Placental pericyte (primary cell): ENCODE measurements at places on chromosomes 6 and 20. TPM values are rescaled to one million over a fixed set of nuclear protein-coding genes. Genes with fewer than 3 reads are reported as not detected.

Gene CST2
- total RNA-seq: 0.57 TPM in 1 of 2 replicates, not detected in the other

Gene OVOL2
- not detected in 2 replicates for total RNA-seq

Gene ID4
- 1.5 and 3.6 TPM in 2 replicates for total RNA-seq

Gene NR2E1
- total RNA-seq: not detected in 2 replicates

Gene MKKS
- total RNA-seq: 5.3 and 7.9 TPM in 2 replicates

Gene E2F1
- total RNA-seq: 0.66 and 19.8 TPM in 2 replicates

Gene LY6G6C
- not detected in 2 replicates for total RNA-seq

Gene SUPT3H
- total RNA-seq: 8.4 and 12.5 TPM in 2 replicates

Gene CMTR1
- 38.2 and 39.0 TPM in 2 replicates for total RNA-seq

Gene MROH8
- total RNA-seq: 1.7 and 7.9 TPM in 2 replicates

Gene C6orf58
- not detected in 2 replicates for total RNA-seq

Gene FAM209B
- total RNA-seq: not detected in 2 replicates

Gene KHDC1L
- total RNA-seq: 0.44 TPM in 1 of 2 replicates, not detected in the other

Gene OLIG3
- total RNA-seq: not detected in 2 replicates

Gene LPA
- total RNA-seq: not detected in 2 replicates

Gene PGC
- total RNA-seq: not detected in 2 replicates

Gene DAAM2
- total RNA-seq: under 0.01 and 2.3 TPM in 2 replicates

Gene SLC17A3
- not detected in 2 replicates for total RNA-seq

Gene PAX1
- not detected in 2 replicates for total RNA-seq
